D341Med (cell line): ENCODE measurements at places on chromosomes 3 and 15.

- no peak for DNase-seq
Measured at GRCh38 chr15:73870700-73871408, 2.5 kb upstream of the TBC1D21 start.

- DNase-seq, result peak; percentile 15
Measured at GRCh38 chr3:127172781-127173515, 20.0 kb upstream of the PRR23E start.

DNA sequence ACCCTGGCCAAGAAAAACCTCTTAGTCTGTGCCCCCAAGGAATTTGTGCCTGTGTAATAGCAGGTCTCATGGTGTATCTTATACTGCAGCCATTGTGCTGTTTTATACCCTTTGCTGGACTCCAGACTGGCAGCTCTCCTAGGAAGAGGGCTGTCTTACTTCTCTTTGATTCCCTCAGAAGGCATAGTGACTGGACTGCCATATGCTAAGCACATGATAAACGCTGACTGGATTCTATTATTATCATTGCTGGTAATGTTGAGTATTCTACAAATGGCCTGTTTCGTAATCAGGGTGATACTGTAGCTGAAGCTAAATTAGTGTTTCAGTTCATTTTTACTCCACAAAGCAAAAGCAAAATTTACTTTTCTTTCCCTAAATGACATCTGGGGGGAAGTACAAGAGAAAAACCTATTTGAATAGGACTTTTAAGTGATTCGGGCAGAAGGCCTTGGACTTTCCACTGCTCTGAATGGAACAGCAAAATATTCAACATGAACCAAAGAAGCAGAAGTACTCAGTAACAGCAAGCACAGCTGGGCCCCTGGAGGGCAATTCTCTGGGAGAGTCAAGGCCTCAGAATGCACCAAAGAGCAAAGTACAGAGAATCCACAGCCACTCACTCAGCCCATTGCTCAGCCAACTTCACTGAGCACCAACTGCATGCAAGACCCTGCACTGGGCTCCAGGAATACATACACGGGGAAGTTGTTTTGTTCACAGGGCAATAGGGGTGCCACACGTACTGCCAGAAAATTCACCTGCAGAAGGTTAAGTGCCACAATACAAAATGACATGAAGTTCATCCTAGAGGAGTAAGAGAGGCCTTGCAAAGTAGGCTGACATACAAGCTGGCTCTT, 7.9 kb upstream of the BCL2A1 start:
- DNase-seq, result no peak

DNA sequence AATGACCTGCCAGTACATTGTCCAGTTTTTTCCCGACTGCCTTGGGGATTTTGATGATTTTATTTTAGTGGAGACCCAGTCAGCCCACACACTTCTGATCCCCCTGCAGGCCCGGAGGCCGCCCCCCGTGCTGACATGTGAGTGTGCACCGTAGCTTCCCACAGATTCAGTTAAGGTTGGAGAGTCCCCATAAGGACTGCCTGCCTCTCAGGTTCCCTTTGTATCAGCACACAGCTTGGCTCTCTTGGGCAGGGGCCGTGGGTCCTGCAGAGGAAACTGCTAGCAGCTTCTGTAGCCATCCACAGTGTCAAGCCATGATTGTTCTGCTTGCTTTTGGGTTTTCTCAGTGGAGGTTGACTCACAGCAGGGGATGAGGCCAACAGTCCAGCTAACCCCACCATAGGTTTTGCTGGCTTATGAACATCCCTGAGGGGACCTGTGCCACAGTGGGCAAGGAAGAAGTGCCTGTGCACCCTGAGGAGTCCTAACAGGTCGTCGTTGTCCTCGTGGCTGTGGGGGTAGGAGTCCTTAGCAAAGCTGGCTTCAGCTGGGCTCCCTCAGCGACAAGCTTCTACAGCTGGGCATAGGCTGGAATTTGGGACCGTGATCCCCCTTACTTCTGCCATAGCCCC, 46.4 kb downstream of the DLEC1 start:
- peak; percentile 28 for DNase-seq

- no peak for DNase-seq
Measured at GRCh38 chr15:49135911-49136310, 19.5 kb downstream of the COPS2 start.

DNA sequence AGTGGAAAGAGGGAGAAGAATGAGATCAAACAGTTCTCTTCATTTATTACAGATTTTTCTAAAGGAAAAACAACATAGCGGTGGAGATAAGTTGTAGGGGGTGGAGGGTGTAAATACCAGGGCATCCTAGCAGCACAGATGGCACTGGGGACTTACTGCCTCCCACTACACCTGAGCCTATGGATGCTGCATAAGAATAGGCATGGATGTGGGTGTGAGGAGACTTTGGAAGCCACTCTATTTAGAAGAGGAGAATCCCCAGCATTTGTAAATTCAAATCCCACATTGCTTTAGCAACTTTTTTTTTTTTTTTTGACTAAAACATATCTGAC, 27.4 kb upstream of the IL1RAP start:
- no peak for DNase-seq

GRCh38 chr15:37550360-37551024, 383.9 kb upstream of the TMCO5A start:
- DNase-seq, result no peak

DNA sequence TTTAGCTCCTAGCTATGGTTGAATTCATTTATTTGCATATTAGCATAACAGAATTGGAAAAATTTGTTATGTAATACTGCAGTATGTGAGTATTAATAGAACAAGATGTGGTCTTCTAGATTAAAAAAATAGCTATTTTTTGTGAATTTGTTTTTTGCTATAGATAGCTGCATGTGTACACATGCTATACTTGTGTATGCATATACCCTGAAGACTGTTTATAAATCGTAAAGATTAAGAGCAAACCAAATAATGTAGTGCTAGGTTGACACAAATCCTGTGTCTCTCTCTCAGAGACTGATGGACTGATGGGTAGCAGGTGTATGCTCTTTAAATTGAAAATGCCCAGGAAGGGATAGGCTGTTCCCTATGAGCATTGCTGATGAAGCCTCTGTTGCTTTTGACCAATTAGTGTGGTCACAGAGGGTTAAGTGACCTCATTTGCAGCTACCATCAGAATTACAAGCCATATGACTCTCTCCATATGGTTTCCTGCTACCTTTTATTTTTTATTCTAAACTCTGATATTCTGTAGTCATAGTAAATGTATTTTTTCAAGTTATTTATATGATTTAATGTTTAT, 9.0 kb downstream of the PLCL2 start:
- no peak for DNase-seq

GRCh38 chr15:77599357-77599756, 33.4 kb downstream of the LINGO1 start:
- DNase-seq, result no peak

DNA sequence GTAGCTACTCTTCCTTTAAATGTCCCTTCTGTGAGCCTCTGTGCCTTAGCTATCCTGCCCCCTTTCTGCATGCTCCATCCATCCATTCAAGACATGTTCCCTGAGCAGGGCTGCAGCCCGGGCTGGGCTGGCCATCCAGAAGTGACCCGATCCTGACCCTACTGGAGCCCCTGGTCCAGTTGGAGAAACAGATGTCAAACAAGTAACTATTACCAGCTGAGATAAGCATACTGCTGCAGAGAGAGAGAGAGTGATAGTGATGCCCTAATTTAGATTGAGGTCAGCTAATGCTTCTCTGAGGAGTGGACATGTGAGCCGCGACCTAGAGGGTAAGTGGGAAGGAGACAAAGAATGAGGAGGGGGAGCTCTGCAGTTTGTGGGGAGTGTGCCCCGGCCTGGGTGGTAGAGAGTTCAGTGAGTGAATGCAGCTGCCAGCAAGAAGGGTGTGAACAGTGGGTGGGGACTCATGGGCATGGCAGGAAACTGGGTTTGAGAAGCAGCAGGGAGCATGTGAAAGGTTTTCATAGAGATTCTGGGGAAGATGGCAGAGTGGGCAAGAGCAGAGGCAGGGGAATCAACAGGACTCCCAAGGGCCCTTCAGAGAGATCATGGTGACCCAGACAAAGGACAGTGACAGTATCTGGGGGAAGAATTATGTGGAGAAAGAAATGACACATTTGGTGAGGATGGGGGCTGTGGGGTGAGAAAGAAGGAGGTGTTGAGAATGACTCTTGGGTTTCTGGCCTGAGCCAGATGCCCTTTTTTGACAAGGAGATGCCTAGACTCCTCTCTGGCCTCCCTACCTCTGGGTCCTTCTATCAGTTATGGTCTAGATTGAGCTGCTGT, 44.9 kb downstream of the CHCHD6 start:
- DNase-seq, result no peak

- no peak for DNase-seq
Measured at GRCh38 chr3:197495059-197495455, 60.7 kb downstream of the BDH1 start.

- peak; percentile 92 for DNase-seq
Measured at GRCh38 chr15:66251790-66252684, 1.5 kb downstream of the MEGF11 start.

DNA sequence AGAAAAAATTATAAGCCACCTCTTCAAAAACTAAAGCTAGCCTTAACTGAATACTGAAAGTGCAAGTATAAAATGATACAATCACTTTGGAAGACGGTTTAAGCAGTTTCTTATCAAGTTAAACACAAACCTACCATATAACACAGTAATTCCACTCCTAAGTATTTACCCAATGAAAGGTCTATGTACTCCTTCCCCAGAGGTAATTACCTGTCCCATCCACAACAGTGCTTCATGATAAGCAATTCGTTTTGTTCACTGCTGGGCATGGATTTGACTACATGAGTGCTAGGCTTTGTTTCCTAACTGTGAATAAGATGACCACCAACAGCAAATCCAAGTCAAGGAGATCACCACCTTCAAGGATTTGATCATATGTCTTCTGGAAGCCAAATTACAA, 4.3 kb downstream of the COX5A start:
- DNase-seq, result no peak

DNA sequence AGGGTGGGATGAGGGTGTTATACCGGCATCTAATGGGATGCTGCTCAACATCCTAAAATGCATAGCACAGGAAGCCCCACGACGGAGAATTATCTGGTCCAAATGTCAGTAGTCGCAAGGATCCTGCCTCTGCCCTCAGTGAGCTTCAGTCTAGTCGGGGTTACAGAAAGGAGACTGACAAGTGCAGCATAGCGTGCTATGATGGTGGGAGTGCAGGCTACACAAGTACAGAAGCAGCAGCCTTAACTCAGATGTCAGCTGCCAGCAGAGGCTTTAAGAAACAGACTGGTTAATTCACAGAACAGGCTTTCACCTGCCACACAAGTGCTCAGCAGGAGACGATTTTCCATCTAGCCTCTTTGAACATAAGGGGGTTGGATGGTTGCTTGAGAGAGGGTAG, 6.9 kb downstream of the LRRN1 start:
- DNase-seq, result no peak

DNA sequence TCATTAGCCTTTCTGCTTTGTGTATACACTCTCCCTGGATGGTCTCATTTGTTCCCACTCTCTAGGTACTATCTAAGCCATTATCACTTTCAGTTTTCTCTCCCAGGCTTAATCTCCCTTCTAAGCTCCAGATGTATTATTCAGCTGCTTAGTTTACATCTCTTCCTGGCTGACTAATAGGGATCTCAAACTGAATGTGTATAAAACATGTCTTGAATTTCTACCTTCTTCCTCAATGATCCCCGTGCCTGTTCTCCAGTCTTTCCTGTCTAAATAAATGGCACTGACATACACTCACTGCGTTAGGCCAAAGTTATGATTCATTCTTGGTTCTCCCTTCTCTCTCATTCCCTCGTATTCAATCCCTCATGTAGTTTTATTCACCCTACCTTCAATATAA, 127.3 kb downstream of the NR2F2 start:
- DNase-seq, result no peak

DNA sequence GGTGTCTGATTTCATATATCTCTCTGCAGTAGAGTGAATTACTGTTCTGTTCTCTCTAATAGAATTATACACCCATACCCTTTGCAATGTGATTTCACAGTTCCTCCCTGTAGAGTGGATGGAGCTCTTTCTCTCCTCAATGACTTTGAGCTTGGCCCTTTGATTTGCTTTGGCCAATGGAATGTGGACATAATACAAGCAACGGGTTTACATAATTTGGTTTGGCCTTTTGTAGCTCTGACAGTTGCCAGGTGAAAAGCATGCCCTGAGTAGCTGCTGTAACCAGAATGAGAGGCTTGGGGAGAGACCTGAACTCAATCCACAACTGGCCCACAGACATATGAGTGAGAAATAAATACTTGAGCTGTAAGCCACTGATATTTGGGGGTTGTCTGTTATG, 32.1 kb downstream of the ZDHHC23 start:
- DNase-seq, result no peak

DNA sequence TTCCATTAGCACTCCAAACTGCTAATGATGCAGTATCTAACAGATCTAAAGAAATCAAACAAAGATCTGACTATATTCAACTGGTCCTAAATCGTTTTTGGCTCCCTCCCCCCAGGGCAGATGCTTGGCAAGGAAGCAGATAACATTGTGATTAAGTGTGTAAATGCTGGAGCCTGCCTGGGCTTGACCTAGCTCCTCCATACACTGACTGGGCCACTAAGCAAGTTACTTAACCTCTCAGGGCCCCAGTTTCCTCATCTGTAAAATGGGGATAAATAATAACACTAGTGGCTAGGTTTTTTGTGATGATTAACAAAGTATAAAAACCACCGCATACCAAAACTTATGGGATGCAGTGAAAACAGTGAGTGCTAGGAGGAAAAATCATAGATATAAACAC, 9.2 kb downstream of the EID1 start:
- DNase-seq, result no peak

DNA sequence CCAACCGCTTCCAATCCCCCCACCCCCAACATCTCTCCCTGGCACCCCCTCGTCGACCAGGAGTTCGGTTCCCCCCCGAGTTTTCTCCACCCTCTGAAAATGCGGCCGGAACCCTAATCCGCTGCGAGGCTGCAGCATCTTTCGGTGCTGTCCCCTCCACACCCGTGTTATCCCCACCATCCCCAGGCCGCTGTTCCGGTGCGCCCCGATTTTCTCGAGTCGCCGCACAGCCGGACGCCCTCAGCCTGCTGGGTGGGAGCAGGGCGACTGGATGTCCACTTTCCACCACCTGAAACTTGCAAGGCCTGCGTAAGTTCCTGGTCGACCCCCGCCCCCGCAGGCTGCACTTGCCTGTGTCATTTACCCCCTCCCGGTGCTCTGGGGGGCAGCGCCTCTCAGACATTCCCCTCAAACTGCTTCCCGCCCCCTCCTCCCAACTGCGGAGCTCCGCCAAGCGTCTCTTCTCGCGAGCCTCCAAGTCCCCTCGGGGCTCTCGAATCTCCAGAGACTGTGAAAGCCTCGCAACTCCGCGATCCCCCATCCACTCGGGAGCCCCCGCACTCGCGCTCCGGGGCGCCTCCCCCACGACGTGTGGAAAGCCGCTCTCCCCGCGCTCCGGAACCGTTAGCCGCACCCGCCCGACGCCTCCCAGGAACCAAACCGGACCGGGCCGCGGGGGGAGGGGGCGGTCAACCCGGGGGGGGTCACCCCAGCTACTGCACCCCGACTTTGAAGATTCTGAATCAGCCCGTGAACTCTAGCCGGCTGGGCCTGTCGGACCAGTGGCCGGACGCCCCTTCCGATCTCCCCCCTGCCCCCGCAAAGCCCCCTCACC, 566 bp downstream of the ETV5 start:
- DNase-seq, result peak; percentile 71

GRCh38 chr15:27865323-27865922, 233.7 kb downstream of the OCA2 start:
- peak; percentile 10 for DNase-seq

- DNase-seq, result peak; percentile 61
Measured at GRCh38 chr15:57376696-57377477, 582 bp downstream of the CGNL1 start.
